ENCODE measurements at places on chromosomes 4 and X. TPM values are rescaled to one million over a fixed set of nuclear protein-coding genes. Genes with fewer than 3 reads are reported as not detected.

The USP46 gene
- 12.8 TPM for total RNA-seq

The SH3BGRL gene
- total RNA-seq: 82.1 TPM

The RPS3A gene
- total RNA-seq: 1,120 TPM

The KLHL13 gene
- total RNA-seq: 1.3 TPM

The MND1 gene
- 0.97 TPM for total RNA-seq

The GIMD1 gene
- total RNA-seq: not detected

The ASMT gene
- 0.12 TPM for total RNA-seq

The TMPRSS11B gene
- not detected for total RNA-seq

The HHIP gene
- under 0.01 TPM for total RNA-seq

The PITX2 gene
- total RNA-seq: 18.1 TPM

The GAK gene
- 64.0 TPM for total RNA-seq

The PGM2 gene
- total RNA-seq: 13.0 TPM

The COMMD8 gene
- 24.3 TPM for total RNA-seq

The MSX1 gene
- total RNA-seq: 23.1 TPM

The MXRA5 gene
- total RNA-seq: 148 TPM

The RBMXL3 gene
- not detected for total RNA-seq

The FAM53A gene
- total RNA-seq: 3.7 TPM

The SMIM10 gene
- 3.6 TPM for total RNA-seq

The FHDC1 gene
- 0.65 TPM for total RNA-seq

The LDOC1 gene
- 9.6 TPM for total RNA-seq

The GDPD2 gene
- total RNA-seq: 0.16 TPM

The KDR gene
- 0.12 TPM for total RNA-seq

The MAGEB1 gene
- total RNA-seq: not detected

The PLP1 gene
- total RNA-seq: 1.9 TPM

The COX7B gene
- 127 TPM for total RNA-seq

The USP17L25 gene
- total RNA-seq: not detected

The PGAM4 gene
- not detected for total RNA-seq

The FAM9C gene
- not detected for total RNA-seq

The HOPX gene
- not detected for total RNA-seq

The STOX2 gene
- total RNA-seq: 0.49 TPM

The CBR4 gene
- total RNA-seq: 10.1 TPM

Measured in hair follicle dermal papilla cell (primary cell).